ENCODE measurements at places on chromosomes 5 and 9.

DNA sequence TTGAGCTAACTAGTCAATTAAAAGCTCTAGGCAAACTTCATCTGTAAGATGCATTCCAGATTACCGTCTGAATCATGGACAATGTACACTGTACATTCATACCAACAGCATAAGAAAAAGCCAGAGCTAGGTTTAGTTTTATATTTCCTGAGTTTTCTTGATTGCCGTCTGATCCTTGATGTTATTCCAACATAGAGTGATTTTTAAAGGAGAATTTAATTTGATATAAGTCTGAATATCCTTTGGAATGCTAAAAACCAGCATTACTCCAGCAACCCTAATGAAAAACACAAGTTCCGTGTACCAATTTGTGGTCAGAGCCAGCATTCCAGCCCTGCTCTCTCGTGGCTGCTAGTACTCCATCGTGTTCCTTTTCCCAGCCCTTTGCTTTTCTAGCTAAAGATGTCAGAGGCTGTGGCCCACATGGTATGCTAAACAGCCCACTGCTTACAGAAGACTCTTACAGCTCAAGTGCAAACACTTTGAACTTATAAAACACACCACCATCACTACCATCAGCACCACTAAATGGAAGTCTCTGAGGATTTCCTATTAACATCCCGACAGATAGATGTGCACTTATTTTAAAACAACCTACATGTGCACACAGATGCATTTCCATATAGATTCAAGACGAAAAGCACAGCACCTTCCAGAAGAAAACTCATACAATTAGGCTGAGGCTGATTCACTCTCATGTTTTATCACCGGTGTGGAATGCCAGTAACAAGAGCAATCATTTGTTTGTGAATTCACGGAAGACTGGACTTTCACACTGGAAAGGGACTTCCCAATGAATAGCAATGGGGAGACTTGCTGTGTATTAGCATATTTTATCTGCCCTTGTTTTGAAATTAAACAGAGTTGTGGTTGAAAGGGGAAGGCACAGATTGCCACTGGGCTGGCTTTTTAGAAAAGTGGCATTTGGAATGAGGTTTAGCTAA, 246.9 kb upstream of the GAS1 start:
- no peak for DNase-seq

GRCh38 chr5:56490971-56491468, 257.9 kb upstream of the ANKRD55 start:
- no peak for DNase-seq

DNA sequence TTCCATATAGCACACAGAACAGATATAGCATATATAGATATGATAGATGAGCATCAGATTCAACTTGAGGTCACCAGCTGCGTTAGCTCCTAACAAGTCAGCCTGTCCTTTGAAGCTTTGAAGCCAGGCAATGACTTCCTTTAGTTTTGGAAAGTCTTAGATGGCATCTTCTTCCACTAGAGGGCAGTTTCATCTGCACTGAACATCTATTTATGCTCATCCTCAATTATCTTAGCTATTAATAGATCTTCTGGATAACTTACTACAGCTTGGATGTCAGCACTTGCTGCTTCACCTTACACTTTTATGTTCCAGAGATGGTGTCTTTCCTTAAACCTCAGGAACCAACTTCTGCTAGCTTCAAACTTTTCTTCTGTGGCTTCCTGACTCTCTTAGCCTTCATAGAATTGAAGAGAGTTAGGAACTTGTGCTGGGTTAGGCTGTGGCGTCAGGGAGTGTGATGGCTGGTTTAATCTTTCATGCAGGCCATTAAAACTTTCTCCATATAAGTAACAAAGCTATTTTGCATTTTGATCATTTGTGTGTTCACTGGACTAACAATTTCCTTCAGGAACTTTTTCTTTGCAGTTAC, 1401.4 kb downstream of the EFNA5 start:
- no peak for DNase-seq

DNA sequence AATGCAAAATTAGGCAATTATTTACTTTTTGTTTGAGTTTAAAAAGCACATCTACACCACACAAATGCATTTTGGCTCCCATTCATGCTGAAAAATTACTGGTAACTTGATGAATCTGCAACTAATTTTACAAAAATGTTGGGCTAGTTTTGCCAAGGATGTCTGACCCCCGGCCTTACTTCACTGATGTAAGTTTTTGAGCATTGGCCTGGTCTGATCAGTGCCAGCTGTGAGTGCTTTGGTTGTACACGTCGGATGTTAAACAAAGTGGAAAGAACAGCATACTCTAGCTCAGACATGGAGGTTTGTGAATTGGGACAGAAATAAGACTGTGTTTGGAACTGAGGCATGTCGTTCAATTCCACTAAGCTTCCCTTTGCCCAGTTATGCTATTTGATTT, 1044.2 kb downstream of the TLE4 start:
- no peak for DNase-seq

- DNase-seq: no peak
Measured at GRCh38 chr9:76571288-76571687, 112.3 kb downstream of the GCNT1 start.

GRCh38 chr9:136949239-136949816, 2.7 kb upstream of the LCN12 start:
- DNase-seq: no peak
